Neural crest cell (in vitro differentiated cells): ENCODE measurements at places on chromosomes 5 and 9. TPM values are rescaled to one million over a fixed set of nuclear protein-coding genes. Genes with fewer than 3 reads are reported as not detected.

- DNase-seq = no peak
- H3K4me1 ChIP-seq = no peaks in the 10 kb centered on the region
- no peak overlapping the region for H3K27ac ChIP-seq
- H3K27me3 ChIP-seq = peaks cover 2% of the 10 kb centered on the region
Observed at GRCh38 chr5:110817459-110817858, 78.7 kb downstream of the SLC25A46 start.

The SLCO6A1 gene
- 3.9 and 4.4 TPM in 2 replicates for total RNA-seq

DNA sequence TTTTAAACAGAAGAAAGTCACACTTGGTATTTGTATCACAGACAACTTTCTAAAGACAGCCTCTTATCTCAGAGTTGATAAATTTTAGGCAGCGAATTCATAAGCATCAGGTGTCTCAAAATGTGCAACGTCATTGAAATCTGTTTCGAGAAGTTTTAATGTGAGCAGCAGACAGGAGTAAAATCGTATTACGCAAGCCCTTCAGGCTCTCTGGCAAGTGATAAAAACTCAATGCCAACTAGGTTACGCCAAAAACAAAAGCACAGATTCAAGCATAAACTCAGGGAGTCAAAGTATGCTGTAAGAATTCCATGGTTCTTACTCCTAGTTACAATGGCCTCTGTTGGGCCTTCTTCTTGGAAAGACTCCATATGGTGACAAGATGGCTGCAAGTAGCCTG lies 244.7 kb downstream of the SEMA5A start:
- peaks cover 4% of the 10 kb centered on the region for H3K36me3 ChIP-seq
- no peak for DNase-seq
- H3K4me3 ChIP-seq = no peak overlapping the region
- H3K27ac ChIP-seq = no peak overlapping the region
- H3K27me3 ChIP-seq = no peaks in the 10 kb centered on the region

GRCh38 chr9:14313951-14314423 lies at the start of gene NFIB:
NFIB (minus strand) TSS chr9:14314141; CDS start chr9:14313511, 630 bp downstream.
- H3K4me3 ChIP-seq = peak within 1 kb of the TSS; percentile 93
- peaks cover 85% of the 10 kb centered on the region for H3K27me3 ChIP-seq
- H3K4me1 ChIP-seq = peaks cover 37% of the 10 kb centered on the region
- H3K36me3 ChIP-seq = no peaks in the 10 kb centered on the region
- DNase-seq = peak; percentile 40

DNA sequence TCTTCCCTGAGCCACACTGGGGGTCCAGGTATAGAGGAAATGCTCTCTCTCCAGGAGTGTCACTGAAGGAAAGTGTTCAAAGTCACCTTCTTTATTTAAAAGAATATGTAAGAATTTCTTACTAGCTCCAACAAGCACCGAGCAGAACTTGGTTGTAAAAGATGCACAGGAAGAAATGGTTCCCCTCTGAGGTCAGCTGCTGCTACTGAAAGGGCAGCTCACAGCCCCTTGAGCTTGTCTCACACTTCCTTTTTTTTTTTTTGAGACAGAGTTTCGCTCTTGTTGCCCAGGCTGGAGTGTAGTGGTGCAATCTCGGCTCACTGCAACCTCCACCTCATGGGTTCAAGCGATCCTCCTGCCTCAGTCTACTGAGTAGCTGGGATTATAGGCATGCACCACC lies 77.2 kb downstream of the PRRT1B start:
- no peak overlapping the region for H3K4me3 ChIP-seq
- H3K27ac ChIP-seq = no peak overlapping the region
- H3K4me1 ChIP-seq = peaks cover 28% of the 10 kb centered on the region
- peaks cover 16% of the 10 kb centered on the region for H3K36me3 ChIP-seq

The NUTM2G gene
- not detected in 2 replicates for total RNA-seq

GRCh38 chr9:114849450-114849849 lies 43.6 kb upstream of the TNFSF15 start:
- no peak overlapping the region for H3K4me3 ChIP-seq
- no peak overlapping the region for H3K27ac ChIP-seq
- H3K36me3 ChIP-seq = no peaks in the 10 kb centered on the region
- no peak for DNase-seq

GRCh38 chr5:131792896-131793295 lies 3.9 kb downstream of the FNIP1 start:
- peaks cover 35% of the 10 kb centered on the region for H3K4me1 ChIP-seq
- H3K4me3 ChIP-seq = no peak overlapping the region
- H3K27ac ChIP-seq = no peak overlapping the region

- H3K4me3 ChIP-seq = no peak overlapping the region
- no peak for DNase-seq
- H3K4me1 ChIP-seq = peaks cover 5% of the 10 kb centered on the region
Observed at GRCh38 chr5:126972062-126972895, 58.1 kb downstream of the MARCHF3 start.

- H3K27me3 ChIP-seq = no peaks in the 10 kb centered on the region
- no peak overlapping the region for H3K4me3 ChIP-seq
- H3K27ac ChIP-seq = no peak overlapping the region
- no peaks in the 10 kb centered on the region for H3K4me1 ChIP-seq
- H3K36me3 ChIP-seq = no peaks in the 10 kb centered on the region
Observed at GRCh38 chr5:21263361-21263760, 1275.4 kb upstream of the CDH18 start.

- H3K4me3 ChIP-seq = no peak overlapping the region
- no peak overlapping the region for H3K27ac ChIP-seq
Observed at GRCh38 chr9:105082843-105083242, 154.9 kb upstream of the ABCA1 start.

GRCh38 chr5:172906436-172906835 lies 52.8 kb upstream of the RPL26L1 start:
- no peak for DNase-seq
- H3K27ac ChIP-seq = peak overlapping the region; percentile 43
- H3K36me3 ChIP-seq = no peaks in the 10 kb centered on the region
- peaks cover 7% of the 10 kb centered on the region for H3K4me1 ChIP-seq
- H3K27me3 ChIP-seq = no peaks in the 10 kb centered on the region

GRCh38 chr5:178162481-178162880 lies 8.8 kb upstream of the NHP2 start:
- no peak overlapping the region for H3K27ac ChIP-seq
- no peak overlapping the region for H3K4me3 ChIP-seq
- no peaks in the 10 kb centered on the region for H3K36me3 ChIP-seq
- peaks cover 10% of the 10 kb centered on the region for H3K4me1 ChIP-seq
- peaks cover 22% of the 10 kb centered on the region for H3K27me3 ChIP-seq
- no peak for DNase-seq

GRCh38 chr5:68015381-68016302 lies 199.9 kb upstream of the PIK3R1 start:
- no peak for DNase-seq
- H3K27me3 ChIP-seq = no peaks in the 10 kb centered on the region
- no peaks in the 10 kb centered on the region for H3K36me3 ChIP-seq
- peak overlapping the region; percentile 36 for H3K27ac ChIP-seq
- H3K4me1 ChIP-seq = peaks cover 23% of the 10 kb centered on the region

DNA sequence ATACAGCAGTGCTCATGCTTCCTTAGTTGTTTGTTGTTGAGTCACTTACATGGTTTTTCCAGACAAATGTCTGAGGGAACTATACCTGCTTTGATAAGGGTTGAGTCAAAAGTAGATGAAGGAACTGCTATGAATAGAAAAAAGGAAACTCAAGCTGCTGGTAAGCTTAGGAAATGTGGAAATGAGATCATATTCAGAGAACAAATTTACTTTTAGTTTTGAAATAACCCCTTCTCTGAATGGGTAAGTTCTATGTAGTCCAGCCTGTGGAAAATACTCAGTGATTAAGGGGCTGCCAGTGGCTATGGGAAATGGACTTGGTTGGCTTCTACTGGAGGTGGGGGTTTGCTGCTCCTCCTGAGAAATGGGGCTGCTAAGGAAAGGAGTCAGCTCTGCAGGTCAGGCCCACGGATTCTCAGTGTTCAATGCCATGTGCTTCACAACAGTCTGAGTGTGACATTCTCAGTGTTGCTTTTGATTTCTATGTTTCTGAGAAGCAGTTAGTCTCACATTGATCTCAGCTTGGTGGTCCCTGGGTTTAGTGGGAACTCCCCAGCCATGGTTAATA lies 47.7 kb upstream of the GLRX start:
- H3K27me3 ChIP-seq = no peaks in the 10 kb centered on the region
- no peak overlapping the region for H3K4me3 ChIP-seq
- H3K27ac ChIP-seq = peak overlapping the region; percentile 19
- H3K4me1 ChIP-seq = peaks cover 16% of the 10 kb centered on the region
- no peak for DNase-seq
- no peaks in the 10 kb centered on the region for H3K36me3 ChIP-seq

DNA sequence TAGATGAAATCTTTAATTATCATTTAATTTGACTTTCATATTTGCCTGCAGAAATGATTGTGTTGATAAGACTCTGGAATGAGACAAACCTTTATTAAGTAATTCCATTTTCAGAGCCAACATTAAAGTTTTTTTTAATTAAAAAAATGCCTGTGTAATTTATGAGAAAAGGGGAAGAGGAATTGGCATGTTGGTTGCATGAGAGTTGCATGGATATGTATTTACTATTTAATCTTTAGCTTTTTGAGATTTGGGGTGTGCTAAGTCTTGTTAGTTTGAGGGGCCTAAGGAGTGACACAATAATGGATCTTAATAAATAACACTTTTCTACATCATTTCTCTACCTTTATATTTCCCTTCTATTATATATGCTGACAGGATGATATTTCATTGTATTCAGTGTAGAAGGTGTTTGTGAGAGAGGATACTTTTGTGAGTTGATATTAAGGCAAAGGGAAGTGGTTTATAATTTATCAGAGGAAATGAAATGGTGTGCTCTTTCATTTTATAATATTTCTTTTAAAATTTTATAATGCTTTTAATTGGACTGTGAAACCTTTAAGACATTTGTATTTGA lies 54.9 kb downstream of the PIK3R1 start:
- no peaks in the 10 kb centered on the region for H3K27me3 ChIP-seq
- no peak for DNase-seq
- H3K4me3 ChIP-seq = no peak overlapping the region
- peaks cover 60% of the 10 kb centered on the region for H3K4me1 ChIP-seq
- H3K27ac ChIP-seq = no peak overlapping the region
- peaks cover 4% of the 10 kb centered on the region for H3K36me3 ChIP-seq

GRCh38 chr9:31032206-31032605 lies 1352.2 kb upstream of the ACO1 start:
- H3K4me1 ChIP-seq = peaks cover 39% of the 10 kb centered on the region
- H3K4me3 ChIP-seq = no peak overlapping the region
- no peaks in the 10 kb centered on the region for H3K36me3 ChIP-seq
- no peaks in the 10 kb centered on the region for H3K27me3 ChIP-seq
- no peak for DNase-seq

DNA sequence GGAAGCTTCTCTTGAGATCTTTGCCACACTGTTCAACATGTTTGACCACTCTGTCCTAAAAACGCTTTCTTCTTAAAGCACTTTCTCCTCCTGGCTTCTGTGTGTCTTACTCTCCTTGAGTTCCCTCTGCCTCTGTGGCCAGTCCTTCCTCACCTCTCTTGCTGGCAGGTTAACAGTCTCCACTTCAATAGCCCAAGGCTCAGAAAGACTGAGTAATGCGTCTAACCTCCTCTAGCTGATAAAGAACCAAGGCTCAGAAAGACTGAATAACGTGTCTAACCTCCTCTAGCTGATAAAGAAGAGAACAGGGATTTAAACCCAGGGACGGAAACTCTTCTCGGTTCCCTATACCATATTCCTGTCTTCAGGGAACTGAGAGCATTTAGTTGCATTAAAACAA lies 205.2 kb downstream of the AOPEP start:
- H3K27ac ChIP-seq = no peak overlapping the region
- H3K4me1 ChIP-seq = peaks cover 34% of the 10 kb centered on the region
- H3K27me3 ChIP-seq = no peaks in the 10 kb centered on the region
- peaks cover 4% of the 10 kb centered on the region for H3K36me3 ChIP-seq
- DNase-seq = no peak

GRCh38 chr9:121620777-121621449 lies 30.5 kb upstream of the DAB2IP start:
- H3K27me3 ChIP-seq = no peaks in the 10 kb centered on the region
- DNase-seq = peak; percentile 57
- no peak overlapping the region for H3K4me3 ChIP-seq
- H3K4me1 ChIP-seq = peaks cover 14% of the 10 kb centered on the region
- H3K27ac ChIP-seq = peak overlapping the region; percentile 76
- H3K36me3 ChIP-seq = no peaks in the 10 kb centered on the region

GRCh38 chr9:124869466-124869985 lies 7.6 kb downstream of the ARPC5L start:
- peak overlapping the region; percentile 92 for H3K4me3 ChIP-seq
- H3K36me3 ChIP-seq = peaks cover under 1% of the 10 kb centered on the region

GRCh38 chr9:81771571-81771970 lies 82.2 kb upstream of the TLE1 start:
- H3K36me3 ChIP-seq = peaks cover 4% of the 10 kb centered on the region
- no peaks in the 10 kb centered on the region for H3K27me3 ChIP-seq
- DNase-seq = no peak
- no peak overlapping the region for H3K4me3 ChIP-seq

The NEURL1B gene
- 5.7 and 6.1 TPM in 2 replicates for total RNA-seq

DNA sequence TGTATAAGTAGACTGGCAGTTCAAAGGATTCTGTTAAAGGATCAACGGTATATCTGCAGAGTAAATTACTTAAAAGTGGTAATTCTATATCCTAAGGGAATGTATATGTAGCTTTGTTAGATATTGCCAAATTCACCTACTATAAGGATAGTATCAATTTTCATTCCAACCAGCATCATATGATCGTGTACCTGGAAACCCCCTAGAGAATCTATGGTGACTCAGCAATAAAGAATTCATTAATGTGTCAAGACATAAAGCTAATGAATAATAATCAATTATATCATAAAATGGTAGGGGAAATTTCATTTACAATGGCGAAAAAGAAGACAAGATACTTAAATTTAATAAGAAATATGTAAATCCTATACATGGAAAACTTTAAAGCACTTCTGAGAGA lies 234.1 kb upstream of the ACTBL2 start:
- H3K27me3 ChIP-seq = no peaks in the 10 kb centered on the region
- DNase-seq = no peak
- H3K4me1 ChIP-seq = peaks cover 17% of the 10 kb centered on the region
- H3K4me3 ChIP-seq = no peak overlapping the region
- no peak overlapping the region for H3K27ac ChIP-seq
- no peaks in the 10 kb centered on the region for H3K36me3 ChIP-seq

GRCh38 chr5:179792612-179793467 lies 946 bp upstream of the LTC4S start:
- peak overlapping the region; percentile 57 for H3K4me3 ChIP-seq
- no peak overlapping the region for H3K27ac ChIP-seq
- peaks cover 2% of the 10 kb centered on the region for H3K27me3 ChIP-seq
- H3K36me3 ChIP-seq = peaks cover 7% of the 10 kb centered on the region
- DNase-seq = no peak

- no peak overlapping the region for H3K27ac ChIP-seq
- H3K4me1 ChIP-seq = peaks cover 13% of the 10 kb centered on the region
- DNase-seq = no peak
- no peaks in the 10 kb centered on the region for H3K27me3 ChIP-seq
- no peak overlapping the region for H3K4me3 ChIP-seq
Observed at GRCh38 chr9:21326526-21327139, 8.6 kb downstream of the KLHL9 start.

DNA sequence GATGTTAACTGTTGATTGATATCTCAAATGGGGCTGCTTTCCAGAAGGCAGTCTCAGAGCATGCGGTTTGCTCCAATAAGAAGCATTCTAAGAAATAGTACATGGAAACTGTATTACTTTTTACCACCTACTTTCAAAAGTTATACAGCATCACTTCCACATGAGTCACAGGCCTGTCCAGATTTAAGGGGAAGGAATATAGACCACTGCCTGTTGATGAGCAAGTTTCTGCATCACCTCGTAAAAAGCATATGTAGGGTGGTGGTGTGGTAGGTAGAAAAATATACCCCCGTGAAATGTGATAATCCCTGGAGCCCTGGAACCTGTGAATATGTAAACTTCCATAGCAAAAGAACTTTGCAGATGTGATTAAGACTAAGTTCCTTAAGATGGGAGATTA lies 816.6 kb upstream of the CDH6 start:
- H3K4me1 ChIP-seq = peaks cover 36% of the 10 kb centered on the region
- no peak overlapping the region for H3K27ac ChIP-seq
- H3K4me3 ChIP-seq = no peak overlapping the region
- H3K27me3 ChIP-seq = no peaks in the 10 kb centered on the region
- DNase-seq = no peak
